NCI-H1436 (cell line): ENCODE measurements at places on chromosomes 1 and 21.

GRCh38 chr1:115764541-115764940, 4.0 kb downstream of the CASQ2 start:
- DNase-seq, result no peak

GRCh38 chr1:182350839-182351238, 40.8 kb downstream of the GLUL start:
- no peak for DNase-seq

DNA sequence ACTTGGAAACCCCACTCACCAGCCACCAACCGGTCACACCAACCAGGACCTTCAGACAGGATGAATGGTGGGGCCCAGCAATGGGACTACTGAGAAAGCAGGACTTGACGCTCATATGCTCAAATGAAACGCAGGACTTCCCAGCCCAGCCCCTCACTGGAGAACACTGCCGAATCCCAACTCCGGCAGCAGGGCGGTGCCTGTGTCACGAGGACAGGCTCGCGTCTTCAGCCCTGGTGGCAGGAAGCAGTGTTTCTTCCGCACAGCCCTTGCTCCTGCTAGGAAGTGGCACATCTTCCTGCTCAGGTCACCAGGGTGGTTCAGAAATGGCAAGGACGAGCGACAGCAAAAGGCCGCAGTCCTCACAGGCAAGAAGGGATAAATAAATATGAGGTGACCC, 38.9 kb downstream of the CD58 start:
- no peak for DNase-seq

DNA sequence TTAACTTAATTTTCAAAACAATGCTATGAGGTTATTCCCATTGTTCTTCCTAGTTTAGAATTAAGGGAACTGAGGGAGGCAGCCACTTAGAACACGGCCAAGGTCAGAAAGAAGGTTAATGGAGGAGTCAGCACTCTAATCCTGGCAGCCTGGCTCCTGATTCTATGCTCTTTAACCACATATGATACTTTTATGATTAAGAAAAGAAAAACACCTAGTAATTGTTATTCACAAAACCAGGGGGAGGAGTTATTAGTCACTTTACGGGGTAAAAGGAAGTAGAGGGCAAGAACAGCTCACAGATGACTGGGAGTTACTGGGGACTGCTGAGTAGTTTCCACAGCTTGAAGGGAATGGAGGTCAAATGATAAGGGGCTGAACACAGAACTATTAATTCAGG, 38.6 kb downstream of the GADD45A start:
- no peak for DNase-seq

DNA sequence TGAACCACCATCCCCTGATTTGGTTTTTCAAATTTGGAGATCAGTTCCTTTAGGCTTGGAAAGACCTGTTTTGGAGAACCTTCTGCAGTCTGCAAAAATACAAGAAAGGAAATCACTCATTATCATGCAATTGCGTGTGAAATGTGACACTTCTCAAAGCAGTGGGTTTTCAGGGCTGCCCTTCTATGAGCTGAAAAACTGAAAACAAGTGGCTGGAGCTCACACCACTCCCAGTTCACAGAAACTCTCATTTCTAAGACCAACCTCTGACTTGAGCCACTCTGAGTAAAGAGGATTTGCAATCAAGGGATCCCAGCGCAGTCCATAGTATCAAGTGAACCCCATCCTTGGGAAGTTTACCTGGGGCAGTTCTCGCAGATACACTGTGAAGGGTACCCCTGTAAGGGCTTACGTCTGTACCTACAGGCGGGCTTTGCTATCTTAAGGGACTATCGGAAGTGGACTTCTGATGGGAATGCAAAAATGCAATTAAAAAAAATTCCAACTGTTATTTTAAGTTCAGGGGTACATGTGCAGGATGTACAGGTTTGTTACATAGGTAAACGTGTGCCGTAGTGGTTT, 12.8 kb downstream of the SH2D1B start:
- no peak for DNase-seq

DNA sequence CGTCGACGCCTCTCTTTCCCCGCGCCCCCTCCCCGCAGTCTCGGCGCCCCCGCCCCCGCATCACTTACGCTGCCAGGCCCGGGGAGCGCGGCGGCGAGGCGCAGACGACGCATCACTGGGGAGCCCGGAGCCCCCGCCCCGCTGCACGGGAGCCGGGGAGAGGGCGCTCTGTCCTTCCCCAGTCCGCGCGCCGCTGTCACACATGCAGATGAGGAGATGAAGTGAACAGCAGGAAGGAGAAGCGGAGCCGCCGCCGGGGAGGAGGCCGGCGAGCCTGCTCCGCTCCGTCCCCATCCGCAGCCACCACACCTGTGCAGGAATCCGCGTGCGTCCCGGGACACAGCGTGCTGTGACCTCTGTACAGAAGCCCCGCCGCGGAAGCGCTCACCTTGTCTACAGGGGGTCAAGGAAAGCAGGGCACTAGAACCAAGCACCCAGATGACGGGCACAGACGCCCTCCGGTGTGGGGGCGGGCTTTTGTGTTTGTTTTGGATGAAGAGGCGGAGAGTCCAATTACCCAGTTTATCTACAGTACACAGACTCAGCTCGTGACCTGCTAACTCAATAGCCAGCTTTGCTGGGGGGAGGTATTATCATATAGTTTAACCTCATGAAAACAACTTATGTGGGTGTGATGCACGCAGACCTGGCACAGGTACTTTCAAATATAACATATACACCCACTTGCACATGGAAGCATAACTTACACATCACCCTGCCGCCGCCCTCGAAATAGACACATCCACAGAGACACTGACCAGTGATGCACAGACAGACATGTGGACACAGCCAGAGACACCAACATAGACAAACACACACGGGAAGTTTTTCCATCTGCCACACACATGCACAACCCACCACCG, 12.4 kb downstream of the KLHDC8A start:
- peak; percentile 51 for DNase-seq

DNA sequence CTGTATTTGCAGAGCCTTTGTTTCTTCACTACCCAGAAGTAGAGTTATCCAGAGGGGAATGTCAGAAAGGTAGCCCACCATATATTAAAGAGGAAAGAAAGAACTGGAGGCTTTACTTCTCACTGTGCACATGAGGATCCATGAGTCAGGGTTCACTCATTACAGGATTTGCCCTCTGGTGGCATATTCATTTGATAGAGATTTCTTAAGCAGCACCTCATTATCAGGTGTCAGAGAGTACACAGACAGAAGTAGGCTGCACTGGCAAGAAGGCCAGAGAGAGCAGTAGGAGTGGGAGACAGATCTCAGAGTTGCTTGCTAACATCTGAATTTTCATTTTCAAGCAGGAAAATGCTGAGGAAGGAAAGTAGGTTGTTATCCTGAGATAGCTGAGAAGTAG, 123.8 kb downstream of the PIK3R3 start:
- DNase-seq, result no peak

GRCh38 chr1:6775261-6776043, 9.8 kb upstream of the CAMTA1 start:
- no peak for DNase-seq

DNA sequence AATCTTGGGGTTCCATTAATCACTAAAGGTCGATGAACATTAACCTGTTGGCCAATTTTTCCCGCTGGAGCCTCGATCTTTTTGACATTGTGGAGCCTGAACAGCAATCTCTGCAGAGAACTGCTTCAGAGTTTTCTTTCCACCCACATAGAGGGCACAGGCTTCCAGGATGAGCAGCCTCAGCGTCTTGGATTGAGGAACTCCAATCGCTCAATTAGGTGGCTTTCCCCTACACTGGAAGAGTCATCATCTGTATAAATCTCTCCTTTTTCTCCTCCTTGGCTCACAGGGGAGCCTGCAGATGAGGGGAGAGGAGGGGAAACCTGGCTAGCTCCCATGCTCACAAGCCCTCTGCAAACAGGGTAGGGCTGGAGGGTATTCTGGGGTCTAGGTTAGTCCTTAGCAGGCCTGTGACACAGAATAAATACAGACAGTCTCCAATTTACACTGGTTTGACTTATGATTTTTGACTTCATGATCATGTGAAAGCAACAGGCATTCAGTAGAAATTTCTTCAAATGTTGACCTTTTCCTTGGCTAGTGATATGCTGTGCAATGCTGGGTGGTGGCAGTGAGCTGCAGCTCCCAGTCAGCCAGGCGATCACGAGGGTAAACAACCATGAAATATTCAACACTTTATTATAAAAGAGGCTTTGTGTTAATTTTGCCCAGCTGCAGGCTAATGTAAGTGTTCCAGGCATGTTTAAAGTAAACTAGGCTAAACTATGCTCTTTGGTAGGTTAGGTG, 80.8 kb downstream of the PGBD5 start:
- no peak for DNase-seq

DNA sequence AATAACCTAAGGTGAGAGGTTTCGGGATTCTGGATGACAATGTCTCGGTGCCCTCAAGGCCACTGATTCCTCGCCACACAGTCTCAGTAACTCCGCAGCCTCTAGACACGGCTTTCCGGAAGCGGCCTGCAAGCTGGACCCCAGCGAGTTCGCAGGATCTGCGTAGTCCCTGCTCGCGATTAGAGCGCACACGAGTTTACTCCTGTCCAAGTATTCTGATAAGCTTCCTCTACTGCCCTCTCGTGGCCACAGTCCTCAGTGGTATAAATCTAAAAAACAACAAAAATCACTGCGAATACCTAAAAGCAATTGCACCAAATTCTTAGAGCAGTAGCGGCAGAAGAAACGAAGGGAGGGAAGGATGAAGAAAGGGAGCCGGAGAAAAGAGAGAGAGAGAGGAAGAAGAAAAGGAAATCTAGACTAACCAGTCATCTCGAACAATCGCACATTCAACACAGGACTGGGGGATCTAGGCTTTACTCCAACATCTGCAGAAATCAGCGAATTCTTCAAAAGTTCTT, 1.1 kb upstream of the PLXNA2 start:
- peak; percentile 92 for DNase-seq

DNA sequence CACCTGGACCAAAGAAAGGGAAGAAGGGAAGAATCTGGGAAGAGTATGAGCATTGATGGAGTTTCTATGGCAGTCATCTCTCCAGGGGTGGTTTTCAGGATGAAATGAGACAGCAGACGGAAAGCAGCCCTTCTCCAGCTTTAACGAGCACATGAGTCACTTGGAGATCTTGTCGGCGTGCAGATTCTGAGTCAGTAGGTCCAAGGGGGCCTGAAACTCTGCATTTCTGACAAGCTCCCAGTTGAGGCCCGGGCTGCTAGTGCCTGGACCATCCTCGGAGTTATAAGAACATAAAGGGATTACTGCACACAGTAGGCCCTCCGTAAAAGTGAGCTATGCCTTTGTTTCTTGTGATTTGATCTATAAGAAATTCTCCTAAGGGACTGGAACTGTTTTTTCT, 17.6 kb downstream of the HSPG2 start:
- no peak for DNase-seq
